ENCODE measurements at places on chromosomes 6 and 20.

DNA sequence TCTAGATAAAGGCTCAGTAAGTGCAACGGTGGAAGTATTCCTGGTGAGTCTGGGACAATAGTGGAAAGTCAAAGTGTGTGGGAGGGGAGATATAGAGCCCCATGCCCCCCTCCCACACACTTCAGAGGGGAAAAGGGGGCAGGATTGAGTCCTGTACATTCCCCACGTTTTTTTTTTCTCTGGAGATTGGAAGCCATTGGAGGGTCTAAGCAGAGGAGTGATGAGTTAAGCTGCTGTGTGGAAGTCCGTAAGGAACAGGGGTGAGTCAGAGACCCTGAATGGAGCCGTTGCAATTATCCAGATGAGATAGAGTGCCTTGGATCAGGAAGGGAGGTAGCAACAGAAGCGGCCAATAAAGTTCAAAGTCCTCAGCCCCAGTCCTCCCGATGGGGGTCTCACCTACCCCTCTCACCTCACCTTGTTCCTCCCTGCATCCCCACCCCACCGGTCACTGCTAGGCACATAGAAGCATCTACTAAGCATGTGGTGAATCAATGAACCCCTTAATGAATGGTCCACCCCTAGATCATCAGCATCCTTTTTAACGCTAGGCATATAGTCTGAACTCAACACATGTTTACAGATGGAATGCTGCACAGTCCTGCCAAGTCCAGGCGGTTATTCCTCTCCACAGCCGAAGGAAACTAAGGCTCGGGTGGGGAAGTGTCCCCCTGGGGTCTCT lies 662 bp upstream of the SLC9A8 start:
- no peak for DNase-seq

GRCh38 chr6:126614642-126615504 lies 275.0 kb downstream of the CENPW start:
- no peak for DNase-seq

GRCh38 chr6:99013145-99013544 lies 65.4 kb upstream of the FBXL4 start:
- DNase-seq, result no peak

DNA sequence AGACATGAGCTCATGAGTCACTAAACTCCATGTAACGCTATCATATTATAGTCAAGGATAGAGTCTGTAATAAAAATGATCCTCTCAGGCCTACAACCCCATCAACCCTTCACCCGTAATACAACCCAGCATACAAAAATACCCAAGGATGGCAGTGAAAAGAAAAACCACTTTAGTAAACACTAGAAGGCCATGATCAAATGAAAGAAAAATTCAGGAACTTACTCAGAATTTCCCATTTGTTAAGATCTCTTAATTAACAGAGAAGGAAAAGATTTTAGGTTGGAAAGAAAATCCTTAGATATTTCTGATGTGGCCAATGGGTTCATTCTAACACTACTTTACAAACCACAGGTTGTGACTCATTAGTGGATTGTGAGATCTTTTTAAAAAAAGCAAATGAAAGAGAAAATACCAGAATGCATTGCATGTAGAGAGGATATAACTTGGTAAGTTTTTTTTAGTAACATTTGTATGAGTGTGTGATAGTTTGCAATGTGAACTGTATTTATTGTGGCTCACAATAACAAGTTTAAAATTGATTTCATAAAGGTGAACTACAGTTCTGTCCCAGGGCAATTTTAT lies 8.0 kb upstream of the UBE2J1 start:
- no peak for DNase-seq

GRCh38 chr6:82602776-82603175 lies 239.2 kb downstream of the TPBG start:
- no peak for DNase-seq

- DNase-seq, result no peak
Measured at GRCh38 chr6:7691675-7692452, 34.0 kb upstream of the BMP6 start.

- DNase-seq, result no peak
Measured at GRCh38 chr6:91694016-91694654, 1107.3 kb upstream of the MAP3K7 start.

DNA sequence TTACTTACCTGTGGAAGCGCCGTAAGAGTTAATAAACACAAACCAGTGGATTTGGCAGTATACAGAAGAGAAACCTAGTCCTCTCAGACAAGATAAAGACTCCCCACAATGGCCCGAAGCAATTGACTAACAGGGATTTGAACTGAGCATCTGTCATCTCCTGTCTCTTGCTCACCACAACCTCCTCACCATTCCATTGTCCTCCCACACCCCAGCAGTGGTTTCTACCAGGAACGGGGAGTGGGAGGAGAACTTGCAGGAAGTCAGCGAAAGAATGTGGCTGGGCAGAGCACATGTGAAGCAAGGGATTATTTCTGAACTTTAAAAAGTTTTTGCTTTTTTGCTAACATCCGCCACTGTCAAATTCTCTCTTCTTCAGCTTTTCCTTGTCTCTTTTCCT lies 24.6 kb upstream of the TAAR1 start:
- DNase-seq, result no peak

- DNase-seq, result no peak
Measured at GRCh38 chr6:89035252-89036101, 45.1 kb upstream of the PNRC1 start.

GRCh38 chr6:89997456-89998445 lies 103.5 kb downstream of the GJA10 start:
- DNase-seq, result no peak

DNA sequence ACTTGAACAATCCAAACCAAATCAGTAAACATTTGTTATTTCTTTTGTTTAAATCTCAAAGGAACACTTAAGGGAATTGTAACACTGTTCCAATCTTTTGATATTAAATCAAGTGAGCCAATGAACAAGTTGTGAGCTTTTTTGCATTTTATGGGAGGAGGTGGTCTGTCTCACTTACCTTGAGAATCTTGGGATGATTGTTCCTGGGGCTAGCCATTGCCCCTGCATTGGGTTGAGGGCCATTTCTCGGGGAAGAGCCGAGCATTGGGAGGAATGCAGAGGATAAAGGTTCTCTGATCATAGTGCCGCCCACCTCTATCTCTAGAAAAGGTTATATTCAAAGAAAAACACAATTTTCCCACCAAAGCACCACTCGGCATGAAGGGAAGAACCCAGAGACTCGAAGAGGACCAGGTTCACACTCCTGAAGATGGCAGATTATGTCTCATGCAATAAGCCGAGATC lies 13.8 kb upstream of the TFB1M start:
- no peak for DNase-seq

DNA sequence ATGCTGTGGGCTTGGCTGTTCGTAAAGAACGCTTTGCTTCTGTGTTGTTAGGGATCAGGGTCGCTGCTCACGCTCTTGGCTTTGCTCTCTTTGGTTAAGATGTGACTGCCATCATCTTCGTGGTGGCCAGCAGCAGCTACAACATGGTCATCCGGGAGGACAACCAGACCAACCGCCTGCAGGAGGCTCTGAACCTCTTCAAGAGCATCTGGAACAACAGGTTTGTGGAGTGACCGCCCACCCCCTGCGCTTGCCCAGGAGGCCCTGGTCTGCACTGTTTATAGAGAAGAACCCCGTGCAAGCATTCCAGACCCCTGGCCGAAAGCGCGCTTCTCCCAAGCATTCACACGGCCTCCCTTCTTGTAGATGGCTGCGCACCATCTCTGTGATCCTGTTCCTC lies 57.1 kb downstream of the GNAS start:
- DNase-seq, result no peak

DNA sequence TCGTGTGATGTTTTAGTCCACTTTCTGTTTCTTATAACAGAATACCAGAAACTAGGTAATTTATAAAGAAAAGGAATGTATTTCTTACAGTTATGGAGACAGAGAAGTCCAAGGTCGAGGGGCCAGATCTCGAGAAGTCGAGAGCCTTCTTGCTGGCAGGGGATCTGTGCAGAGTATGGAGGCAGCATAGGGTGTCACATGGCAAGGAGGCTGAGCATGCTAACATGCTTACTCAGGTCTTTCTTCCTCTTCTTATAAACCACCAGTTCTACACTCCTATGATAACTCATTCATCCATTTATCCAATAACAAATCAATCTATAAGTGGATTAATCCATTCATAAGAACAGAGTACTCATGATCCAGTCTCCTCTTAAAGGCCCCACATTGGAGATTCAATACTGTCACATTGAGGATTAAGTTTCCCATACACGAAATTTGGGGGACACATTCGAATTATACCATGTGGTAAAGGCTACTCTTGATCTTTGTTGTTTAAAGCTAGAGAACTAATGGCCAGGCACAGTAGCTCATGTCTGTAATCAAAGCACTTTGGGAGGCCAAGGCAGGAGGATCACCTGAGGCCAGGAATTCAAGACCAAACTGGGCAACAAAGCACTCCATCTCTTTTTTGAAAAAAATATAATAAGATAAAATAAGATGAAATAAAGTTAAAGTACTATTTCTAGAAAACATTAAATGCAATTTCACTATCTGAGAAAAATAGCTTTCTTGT lies 2.1 kb downstream of the GOPC start:
- no peak for DNase-seq

DNA sequence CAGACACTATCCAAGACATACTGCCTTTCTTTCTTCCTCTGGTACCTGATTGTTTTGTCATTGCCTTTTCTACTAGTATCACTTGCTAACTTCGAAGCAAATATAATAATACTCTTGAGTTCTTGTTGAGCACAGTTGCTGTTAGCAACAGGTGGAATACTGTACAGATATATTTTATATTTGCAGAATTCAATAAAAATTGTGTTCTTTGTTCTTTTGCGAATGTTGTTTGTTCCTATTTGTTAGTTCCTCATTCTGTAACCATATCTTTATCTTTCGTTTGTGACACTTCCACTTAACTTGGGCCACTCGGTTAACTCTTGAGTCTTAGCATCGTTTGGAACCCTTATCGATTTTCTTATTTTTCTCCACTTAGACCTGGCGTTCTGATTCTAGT lies 868 bp downstream of the CYB5R4 start:
- DNase-seq, result no peak

DNA sequence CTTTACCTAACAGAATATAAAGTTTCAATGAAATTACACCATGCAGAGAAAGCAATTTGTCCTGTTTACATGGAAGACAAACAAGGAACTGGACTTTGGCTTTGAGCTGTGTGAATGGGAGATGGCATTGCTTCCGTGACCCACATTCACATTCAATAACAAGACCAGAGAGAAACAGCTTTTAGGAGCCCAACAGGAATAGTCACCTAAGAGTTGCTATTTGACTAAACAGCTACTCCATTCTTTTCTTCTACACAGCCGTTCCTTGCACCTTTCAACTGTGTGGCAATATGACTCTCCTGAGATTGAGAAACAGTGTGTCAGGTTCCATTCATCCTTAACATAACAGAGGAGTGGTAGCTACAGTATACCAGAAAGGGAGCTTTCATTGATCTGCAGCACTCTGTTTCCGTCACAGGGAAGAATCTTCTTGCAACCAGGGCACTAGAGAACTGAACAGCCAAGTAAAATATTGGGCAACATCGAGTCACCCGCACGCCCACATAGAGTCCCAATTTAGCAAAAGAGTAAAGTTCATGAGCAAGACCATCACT lies 355.1 kb downstream of the HAO1 start:
- DNase-seq, result no peak
